Putamen (tissue), 1 donor: ENCODE measurements at places on chromosomes 5 and 9.

GRCh38 chr5:137688210-137688840 is 47.6 kb downstream of the KLHL3 start:
- no peak for DNase-seq

DNA sequence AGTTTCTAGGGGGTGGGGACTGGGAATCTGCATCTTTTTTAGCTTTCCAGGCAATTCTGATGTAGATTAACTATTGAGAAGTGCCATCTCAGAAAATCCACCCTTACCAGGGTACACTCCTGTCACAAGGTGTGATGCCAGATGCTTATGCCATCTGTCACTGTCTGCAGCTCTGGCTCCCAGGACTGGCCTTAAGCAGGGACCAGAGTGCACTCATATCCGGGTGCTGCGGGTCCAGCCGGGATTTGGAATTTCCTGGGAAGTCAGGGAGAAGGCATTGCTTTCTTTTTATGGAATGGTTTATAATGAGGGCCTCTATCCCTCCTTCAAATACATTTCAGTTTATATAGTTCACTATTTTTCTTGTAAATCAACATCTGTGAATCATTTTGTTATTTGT is 92.6 kb downstream of the TMEM174 start:
- no peak for DNase-seq

DNA sequence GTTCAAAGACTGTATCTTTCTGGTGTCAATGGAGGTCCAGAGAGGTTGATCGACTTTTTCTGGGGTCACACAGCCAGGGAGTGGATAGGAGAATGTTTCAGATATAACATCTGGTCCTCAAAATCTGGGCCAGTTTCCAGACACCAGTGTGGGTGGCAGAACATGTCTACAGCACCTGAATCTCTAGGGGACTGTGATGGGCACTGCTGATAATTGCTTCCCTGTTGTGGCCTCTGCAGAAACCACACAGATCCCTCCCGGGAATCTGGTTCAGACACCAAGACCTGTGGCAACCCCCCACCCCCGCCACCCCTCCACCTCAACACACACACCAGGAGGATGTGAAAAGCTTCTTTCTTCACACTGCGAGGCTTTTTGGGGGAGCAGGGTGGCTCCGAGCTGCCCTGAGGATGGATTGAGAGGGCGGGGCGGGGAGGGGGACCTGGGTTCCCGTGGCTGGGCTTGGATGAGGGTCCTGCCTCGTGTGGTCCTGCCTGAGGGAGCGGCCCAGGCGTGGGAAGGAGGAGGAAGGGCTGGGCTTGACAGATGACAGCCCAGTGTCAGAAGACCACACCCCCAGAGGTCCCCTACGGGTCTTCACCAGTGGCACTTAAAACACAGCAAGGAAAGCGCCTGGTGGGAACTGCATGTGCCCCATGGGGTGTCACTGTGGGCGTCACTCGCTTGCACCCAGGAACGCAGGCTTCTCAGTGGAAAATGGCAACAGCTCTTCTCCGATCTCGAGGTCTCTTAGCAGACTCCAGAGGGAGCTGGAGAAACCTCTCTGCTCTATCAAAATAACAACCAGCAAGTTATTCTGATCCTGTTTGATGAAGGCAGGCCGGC is 55.2 kb downstream of the TRIP13 start:
- no peak for DNase-seq

GRCh38 chr9:136339173-136339957 is 12.0 kb downstream of the GPSM1 start:
- DNase-seq = peak; percentile 55

DNA sequence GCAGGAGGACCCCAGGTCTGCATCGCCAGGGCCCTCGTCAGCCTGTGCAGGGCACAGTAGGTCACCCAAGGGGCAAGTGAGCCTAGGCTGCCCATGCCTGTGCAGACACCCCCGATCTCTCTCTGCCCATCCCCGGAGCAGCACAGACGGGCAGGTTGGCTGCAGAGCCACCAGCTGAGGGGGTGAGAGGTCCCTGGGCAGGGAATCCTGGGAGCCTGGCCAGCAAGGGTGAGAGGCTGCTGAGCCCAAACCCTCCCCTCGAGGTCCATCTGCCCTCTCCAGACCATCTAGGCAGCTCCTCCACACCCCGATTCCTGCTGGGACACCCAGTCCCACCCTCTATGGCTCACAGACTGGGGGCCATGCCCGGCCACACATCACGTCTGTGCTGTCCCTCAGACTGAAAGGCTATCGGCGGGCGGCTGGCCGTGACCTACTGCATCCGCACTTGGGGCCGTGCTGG is 2.8 kb upstream of the DPP7 start:
- no peak for DNase-seq

- DNase-seq = no peak
Observed at GRCh38 chr5:122371511-122372151, 59.6 kb downstream of the SNCAIP start.

DNA sequence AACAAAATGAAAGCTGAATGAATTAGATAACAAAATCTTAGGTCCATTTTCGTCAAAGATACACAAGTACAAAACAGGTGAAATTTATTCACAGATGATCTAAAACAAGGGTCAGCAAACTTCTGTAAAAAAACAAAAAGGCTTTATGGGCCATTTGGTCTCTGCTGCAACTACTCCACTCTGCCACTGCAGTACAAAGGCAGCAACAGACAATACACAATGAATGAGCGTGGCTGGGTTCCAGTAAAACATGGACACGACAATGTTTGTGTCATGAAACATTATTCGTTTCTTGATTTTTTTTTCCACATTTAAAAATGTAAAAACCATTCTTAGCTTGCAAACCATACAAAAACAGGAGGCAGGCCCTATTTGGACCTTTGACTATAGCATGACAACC is 71.9 kb downstream of the ECPAS start:
- DNase-seq = peak; percentile 88

DNA sequence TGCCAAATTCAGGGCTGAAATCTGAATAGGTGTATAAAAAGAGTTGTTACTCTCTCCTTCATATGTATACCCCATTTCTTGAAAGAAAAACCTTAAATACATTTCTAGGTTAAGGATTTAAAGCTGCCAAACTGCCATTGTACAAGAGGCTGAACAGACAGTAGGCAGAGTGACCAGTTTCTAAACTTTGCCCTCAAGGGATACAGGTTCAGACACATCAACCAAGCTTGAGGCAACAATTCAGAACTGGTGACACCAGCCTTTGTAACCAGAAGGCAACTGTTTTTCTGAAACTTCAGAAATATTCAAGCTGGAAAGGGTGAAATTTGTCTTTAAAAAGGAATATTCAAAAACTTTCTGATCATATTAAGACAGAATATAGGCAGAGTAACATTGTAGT is 47.5 kb downstream of the FAM114A2 start:
- DNase-seq = no peak

GRCh38 chr9:14515571-14516198 is 177.5 kb downstream of the ZDHHC21 start:
- DNase-seq = no peak

DNA sequence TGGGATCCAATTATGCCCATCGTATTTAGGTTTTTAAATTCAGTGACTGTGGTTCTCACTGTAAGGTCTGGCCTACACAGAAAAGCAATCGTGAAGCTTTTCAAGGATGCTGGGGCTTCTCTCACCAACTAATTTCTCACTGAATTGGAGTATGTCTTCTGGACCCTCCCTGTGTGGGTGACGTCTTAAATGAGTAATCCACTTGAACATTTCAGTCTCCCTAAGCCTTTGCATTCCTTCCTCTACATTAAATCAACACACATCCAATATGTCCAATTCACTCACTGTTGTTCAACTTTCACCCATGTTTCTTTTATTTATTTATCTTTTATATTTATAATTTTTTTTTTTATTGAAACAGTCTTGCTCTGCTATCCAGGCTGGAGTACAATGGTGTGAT is 12.5 kb upstream of the BTF3 start:
- DNase-seq = no peak

DNA sequence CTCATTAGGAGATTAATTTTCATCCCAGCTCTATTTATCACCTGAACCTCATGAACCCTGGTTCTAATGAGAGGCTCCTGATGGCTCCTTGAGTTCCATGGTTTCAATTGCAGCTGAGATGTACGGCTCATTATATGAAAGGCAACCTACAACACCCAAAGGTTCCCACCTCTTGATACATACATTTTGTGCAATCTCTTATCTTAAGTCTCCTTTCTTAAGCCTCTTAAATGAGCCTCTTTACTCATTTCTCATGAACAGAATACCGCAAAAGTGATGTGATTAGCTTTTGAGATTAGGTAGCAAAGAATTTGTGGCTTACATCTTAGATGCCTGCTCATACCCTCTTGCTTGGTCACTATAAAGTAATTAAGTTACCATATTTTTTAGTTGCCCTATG is 1964.0 kb upstream of the CDH6 start:
- no peak for DNase-seq

- no peak for DNase-seq
Observed at GRCh38 chr5:4182144-4182543, 586.5 kb downstream of the IRX1 start.

- DNase-seq = peak; percentile 69
Observed at GRCh38 chr9:37471942-37472684, 6.9 kb upstream of the ZBTB5 start.

- no peak for DNase-seq
Observed at GRCh38 chr5:174999581-174999980, 275.2 kb downstream of the MSX2 start.

DNA sequence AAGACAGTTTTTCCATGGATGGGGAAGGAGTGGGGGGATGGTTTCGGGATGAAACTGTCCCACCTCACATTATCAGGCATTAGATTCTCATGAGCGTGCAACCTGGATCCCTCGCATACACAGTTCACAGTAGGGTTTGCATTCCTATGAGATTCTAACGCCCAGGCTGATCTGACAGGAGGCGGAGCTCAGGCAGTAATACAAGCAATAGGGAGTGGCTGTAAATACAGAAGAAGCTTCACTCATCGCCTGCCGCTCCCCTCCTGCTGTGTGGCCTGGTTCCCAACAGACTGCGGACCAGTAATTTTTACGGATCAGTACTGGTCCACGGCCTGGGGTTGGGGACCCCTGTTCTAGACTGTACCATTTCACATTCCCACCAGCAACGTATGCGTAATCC is 68.3 kb upstream of the OTULINL start:
- DNase-seq = no peak

DNA sequence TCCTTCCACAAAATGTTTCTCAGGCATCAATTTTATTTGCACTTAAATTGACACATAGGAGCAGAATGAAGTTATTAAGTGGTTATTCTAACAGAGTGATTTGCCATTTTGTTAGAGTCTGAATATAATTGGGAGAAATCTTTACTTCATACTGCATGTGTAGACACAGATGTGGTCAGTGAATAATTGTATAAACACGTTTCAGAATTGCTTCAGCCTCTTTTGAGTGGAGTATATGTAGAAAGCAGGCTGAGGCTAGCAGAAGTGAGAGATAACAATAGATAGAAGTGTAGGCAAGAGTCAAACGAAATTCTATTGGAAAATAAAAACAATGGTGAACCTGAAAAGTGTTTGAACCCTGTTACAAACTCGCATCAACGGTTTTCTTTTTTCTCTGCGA is 270.7 kb downstream of the TMEM167A start:
- DNase-seq = no peak

DNA sequence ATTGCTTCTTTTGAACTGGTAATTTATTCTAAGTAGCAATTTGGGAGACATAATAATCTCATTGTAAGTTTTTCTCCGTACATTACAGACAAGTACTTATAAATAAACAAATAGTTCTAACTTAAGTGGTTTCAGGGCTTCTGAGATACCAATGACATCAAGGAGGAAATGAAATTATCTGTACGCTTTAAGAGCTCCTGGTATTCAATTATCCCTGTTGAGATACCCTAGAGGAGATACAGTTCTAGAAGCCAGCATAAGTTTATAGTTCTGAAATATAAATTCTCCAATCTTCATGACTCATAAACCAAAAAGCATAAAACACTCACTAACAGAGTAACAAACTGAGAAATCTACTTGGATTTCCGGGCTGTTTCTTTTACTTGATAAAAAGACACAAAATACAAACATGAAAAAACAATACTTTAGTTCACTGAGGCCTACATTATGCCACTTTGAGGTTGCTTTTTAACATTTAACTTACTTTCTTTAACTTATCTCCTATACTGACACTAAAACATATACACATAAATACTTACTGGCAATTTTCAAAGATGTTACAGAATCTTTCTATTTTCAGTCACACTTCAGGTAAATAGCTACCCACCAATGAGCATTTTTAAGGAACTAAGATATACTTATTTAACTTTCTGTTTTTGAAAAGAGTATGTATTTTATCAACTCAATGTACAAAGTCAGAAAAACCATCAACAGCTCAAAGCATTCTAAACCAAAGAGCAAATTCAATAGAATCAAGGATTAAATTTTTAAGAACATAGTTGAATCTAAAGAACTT is 7.5 kb downstream of the DCTN4 start:
- no peak for DNase-seq

- no peak for DNase-seq
Observed at GRCh38 chr9:133122935-133123611, 2.0 kb upstream of the RALGDS start.

DNA sequence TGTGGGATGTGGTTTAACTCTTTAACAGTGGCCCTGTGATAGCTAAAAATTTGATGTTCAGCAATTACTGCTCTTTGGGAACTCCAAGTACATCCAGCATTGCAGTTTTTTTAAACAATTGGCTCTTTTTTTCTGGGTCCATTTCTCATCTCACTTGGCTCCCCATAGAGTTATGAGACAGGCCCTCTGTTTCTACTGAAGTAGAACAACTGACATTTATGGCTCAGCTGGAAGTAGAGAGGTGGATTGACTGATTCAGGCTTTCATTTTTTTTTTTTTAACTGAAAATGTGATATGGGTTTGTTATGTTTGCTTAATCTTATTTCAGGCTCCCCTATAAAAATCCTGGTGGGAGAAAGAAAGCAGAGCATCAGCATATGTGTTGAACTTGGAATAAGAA is 96.6 kb upstream of the CD180 start:
- DNase-seq = peak; percentile 62

- no peak for DNase-seq
Observed at GRCh38 chr5:168422431-168422830, 63.8 kb upstream of the RARS1 start.

GRCh38 chr5:74978345-74978744 is 74.0 kb downstream of the GCNT4 start:
- no peak for DNase-seq

DNA sequence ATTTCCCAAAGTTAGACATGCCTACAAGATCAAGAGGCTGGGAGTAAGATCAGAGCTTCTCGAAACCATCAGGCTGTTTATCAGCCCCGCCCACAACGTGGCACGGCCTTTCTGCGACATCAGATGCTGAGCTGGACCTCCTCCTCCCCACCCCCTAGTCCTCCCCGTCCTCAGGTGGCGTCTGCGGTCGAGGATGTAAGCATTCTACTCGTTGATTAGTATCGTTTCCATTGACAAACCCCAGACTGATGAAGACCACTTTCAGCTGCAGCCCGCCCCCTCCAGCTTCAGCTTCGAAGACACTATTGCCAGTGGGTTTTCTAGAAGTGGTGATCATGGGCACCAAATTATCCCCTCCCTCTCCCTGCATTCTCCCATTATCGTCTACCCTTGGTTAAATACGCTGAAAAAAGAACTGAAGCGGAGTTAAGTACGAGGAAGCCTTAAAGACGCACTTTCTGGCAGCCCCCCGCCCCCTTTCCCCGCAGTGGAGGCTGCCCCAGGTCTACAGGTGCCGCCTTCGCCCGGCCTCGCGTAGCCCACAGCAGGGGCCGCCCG is 1.1 kb downstream of the PPIC start:
- DNase-seq = no peak

- DNase-seq = no peak
Observed at GRCh38 chr5:113552620-113553019, 39.1 kb downstream of the YTHDC2 start.
